ENCODE measurements at places on chromosomes 6 and 20. TPM values are rescaled to one million over a fixed set of nuclear protein-coding genes. Genes with fewer than 3 reads are reported as not detected.

- H3K4me1 ChIP-seq, result peaks cover 9% of the 10 kb centered on the region
- H3K27me3 ChIP-seq, result no peaks in the 10 kb centered on the region
- no peaks in the 10 kb centered on the region for H3K36me3 ChIP-seq
- DNase-seq, result no peak
- H3K4me3 ChIP-seq, result no peak overlapping the region
Measured at GRCh38 chr6:114195631-114196403, 147.0 kb downstream of the HS3ST5 start.

- H3K27ac ChIP-seq, result no peak overlapping the region
- H3K4me3 ChIP-seq, result no peak overlapping the region
- H3K27me3 ChIP-seq, result no peaks in the 10 kb centered on the region
- peaks cover 13% of the 10 kb centered on the region for H3K36me3 ChIP-seq
Measured at GRCh38 chr20:2150660-2151059, 49.0 kb downstream of the STK35 start.

Gene BEND6
- total RNA-seq, result 6.6 TPM

- peak overlapping the region; percentile 57 for H3K4me3 ChIP-seq
- peaks cover 11% of the 10 kb centered on the region for H3K4me1 ChIP-seq
- H3K27ac ChIP-seq, result peak overlapping the region; percentile 99
- DNase-seq, result peak; percentile 80
Measured at GRCh38 chr20:50165684-50166554, 12.4 kb upstream of the PEDS1 start.

- peak; percentile 55 for DNase-seq
- H3K27ac ChIP-seq, result peak within 1 kb of the TSS; percentile 94
- H3K36me3 ChIP-seq, result peaks cover 9% of the 10 kb centered on the region
- H3K4me1 ChIP-seq, result peaks cover 42% of the 10 kb centered on the region
Measured at GRCh38 chr6:2971420-2972218, at the start of gene SERPINB6. SERPINB6 (minus strand) TSS chr6:2971567; CDS start chr6:2959332, 12,235 bp downstream.

GRCh38 chr6:37293426-37293825 is 35.5 kb upstream of the TMEM217 start:
- no peak for DNase-seq
- H3K36me3 ChIP-seq, result peaks cover 60% of the 10 kb centered on the region
- H3K4me1 ChIP-seq, result no peaks in the 10 kb centered on the region
- no peak overlapping the region for H3K27ac ChIP-seq
- H3K4me3 ChIP-seq, result no peak overlapping the region
- H3K27me3 ChIP-seq, result no peaks in the 10 kb centered on the region

Gene GSTA3
- total RNA-seq, result not detected

DNA sequence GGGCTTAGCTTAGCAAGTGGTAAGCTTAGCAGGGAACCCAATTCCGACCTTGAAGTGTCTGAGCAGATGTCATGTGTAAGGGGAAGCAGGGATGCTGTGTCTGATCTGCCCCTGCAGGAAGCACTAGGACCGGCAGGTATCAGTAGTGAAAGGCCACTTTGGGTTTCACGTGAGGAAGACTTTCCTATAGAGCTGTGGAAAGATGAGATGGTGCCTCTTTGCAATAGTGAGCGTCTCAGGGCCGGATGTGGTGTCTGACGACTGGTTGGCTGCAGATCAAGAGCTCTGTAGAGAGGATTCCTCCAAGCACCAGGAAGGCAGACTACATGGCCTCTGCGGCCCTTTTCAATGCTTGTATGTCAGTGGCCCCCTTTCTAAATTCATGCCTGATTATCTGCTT is 98.3 kb downstream of the TIAM2 start:
- no peak for DNase-seq
- no peaks in the 10 kb centered on the region for H3K27me3 ChIP-seq
- peaks cover 4% of the 10 kb centered on the region for H3K4me1 ChIP-seq
- no peak overlapping the region for H3K27ac ChIP-seq
- H3K36me3 ChIP-seq, result peaks cover 7% of the 10 kb centered on the region

- peaks cover 13% of the 10 kb centered on the region for H3K4me1 ChIP-seq
- no peak overlapping the region for H3K27ac ChIP-seq
- peaks cover 3% of the 10 kb centered on the region for H3K36me3 ChIP-seq
- H3K4me3 ChIP-seq, result no peak overlapping the region
- DNase-seq, result no peak
Measured at GRCh38 chr20:2755451-2756055, 44.9 kb downstream of the CPXM1 start.

Gene LY6G6D
- 0.67 TPM for total RNA-seq

DNA sequence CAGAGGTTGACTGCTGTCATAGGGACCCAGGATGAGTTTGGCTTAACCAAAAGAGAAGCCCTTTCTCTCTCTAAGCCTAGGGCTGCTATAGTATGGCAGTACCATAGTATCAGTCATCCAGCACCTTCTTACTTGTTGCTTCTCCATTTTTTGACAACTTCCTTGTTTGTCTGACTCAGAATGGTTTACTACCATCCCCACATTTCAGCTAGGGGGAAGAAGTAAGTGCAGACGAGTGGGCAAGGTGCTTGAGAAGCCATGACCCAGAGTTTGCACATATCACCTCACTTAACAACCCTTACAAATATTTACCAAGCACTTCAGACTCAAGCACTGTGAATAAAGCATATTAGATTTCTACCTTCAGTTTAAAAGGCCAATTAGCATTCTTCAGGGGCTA is 289.9 kb upstream of the TSHZ2 start:
- no peaks in the 10 kb centered on the region for H3K36me3 ChIP-seq
- peaks cover 5% of the 10 kb centered on the region for H3K4me1 ChIP-seq
- H3K4me3 ChIP-seq, result no peak overlapping the region
- peaks cover 53% of the 10 kb centered on the region for H3K27me3 ChIP-seq
- DNase-seq, result no peak

Gene WDR27
- total RNA-seq, result 116 TPM

DNA sequence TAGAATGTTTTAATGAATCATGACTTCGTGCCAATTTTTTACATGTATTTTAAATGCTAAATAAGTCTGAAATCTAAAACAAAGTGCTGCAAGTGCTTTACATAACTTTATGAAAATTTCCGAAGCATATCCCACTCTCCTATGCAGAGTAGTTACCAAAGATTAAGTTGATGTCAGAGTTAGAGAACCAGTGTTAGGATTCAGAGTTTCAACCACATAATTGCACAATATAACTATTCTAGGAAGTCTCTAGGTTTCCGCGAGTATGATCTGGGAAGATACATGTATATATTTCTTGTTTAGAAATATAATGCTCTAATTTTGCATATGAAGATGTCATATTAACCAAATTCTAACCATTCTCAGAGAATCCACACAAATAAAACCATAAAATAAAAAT is 74.8 kb downstream of the ASCC3 start:
- no peak for DNase-seq
- H3K4me3 ChIP-seq, result no peak overlapping the region
- peaks cover 10% of the 10 kb centered on the region for H3K36me3 ChIP-seq

DNA sequence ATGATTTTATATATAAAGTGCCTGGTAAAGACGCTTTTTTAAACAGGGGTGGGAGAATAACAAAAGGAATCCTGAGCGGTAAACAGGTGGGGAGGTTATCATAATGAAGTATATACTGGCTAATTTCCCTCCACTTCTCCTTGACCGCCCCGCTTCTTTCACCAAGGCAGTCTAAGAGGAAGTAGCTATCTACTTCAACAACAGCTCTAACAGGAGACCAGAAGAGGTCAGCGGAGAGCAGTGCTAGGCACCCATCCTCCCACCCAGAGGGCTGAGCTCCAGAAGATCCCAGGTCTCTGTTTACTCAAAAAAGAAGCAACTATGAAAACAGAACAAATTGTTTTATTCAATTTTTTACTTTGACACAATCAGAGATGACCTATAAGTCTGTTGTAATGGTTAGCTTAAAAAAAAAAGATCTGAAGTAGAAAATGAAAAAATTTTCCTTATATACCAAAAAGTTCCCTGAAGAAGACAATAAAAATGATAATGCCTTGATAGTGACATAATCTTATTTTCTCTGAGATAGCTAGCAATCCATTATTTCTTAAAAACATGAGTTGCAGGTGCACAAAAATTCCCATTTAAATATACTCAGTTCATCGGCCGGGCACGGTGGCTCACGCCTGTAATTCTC is 141.1 kb downstream of the PDSS2 start:
- no peak overlapping the region for H3K4me3 ChIP-seq
- H3K27me3 ChIP-seq, result no peaks in the 10 kb centered on the region
- no peaks in the 10 kb centered on the region for H3K4me1 ChIP-seq
- no peak overlapping the region for H3K27ac ChIP-seq
- H3K36me3 ChIP-seq, result no peaks in the 10 kb centered on the region

DNA sequence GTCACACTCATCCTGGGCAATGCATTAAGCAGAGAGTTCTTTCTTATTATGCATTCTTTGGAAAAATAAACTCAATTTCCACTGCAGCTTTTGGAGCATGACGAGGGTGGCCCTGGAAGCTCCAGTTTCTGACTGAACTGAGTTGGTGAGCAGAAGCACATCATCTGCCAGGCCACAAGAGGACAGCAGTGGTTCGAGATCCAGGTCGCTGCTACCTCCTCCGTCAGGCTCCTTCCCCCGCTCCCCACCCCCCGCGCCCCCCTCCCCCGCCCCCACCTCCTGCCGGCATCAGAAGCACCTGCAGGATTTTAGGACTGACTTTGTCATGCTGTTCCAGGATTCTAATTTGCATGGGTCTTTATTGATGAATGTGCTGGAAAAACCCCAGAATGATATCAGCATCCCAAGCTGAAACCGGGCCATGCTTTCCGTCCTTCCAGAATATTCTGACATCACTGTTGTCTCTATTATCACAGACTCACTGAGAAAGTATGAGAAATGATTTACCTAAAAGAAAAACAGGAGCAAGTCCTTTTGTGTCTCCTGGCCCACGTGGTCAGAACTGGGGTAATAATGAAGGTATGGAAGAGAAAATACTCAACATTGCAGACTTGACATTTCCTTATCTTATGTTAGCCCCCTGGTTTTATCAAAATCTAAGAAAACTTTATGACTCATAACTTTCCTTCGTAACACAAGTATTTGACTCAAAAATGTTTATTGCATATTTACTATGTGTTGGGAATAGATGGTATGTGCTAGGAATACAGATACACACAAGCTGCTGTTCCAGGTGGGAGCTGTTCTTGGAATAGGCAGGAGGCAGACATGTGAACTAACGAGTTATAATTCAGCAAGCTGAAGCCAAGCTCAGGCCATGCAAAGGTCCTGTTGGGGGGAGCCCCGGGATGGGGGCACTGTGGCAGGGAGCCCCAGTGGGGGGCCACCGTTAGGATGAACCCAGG is 220.2 kb upstream of the EXOC2 start:
- DNase-seq, result no peak
- no peaks in the 10 kb centered on the region for H3K36me3 ChIP-seq
- peaks cover 2% of the 10 kb centered on the region for H3K4me1 ChIP-seq
- peaks cover 43% of the 10 kb centered on the region for H3K27me3 ChIP-seq

DNA sequence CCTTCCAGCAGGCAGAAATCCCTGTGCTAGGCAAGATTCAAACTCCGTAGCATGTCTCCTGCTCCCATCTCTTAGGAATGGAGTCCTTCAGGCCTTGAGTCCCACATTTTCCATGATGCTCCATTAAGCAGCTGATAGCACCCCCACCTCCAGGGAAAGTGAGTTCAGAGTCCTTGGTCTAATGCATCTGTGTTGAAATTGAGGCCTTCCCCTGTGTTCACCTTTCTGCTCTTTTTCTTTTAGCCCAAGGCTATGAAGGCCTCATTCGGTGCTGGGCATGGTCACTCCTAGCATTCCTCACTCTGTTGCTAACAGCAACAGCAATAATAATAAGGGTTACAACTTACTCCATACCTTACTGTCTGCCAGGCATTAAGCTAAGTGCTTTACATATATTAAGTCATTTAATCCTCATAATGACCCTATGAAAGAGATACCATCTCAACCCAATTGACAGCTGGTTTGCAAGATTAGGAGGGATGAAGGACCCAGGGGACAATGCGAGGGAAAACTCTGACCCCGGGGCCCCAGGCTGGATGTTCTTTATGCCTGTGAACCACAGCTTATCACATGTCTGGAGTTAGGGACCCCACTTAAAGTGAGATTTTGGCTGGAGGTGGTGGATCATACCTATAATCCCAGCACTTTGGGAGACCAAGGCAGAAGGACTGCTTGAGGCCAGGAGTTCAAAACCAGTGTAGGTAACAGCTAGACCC is 17.5 kb upstream of the PANK2 start:
- H3K27ac ChIP-seq, result peak overlapping the region; percentile 21
- peaks cover 8% of the 10 kb centered on the region for H3K4me1 ChIP-seq
- peaks cover 32% of the 10 kb centered on the region for H3K36me3 ChIP-seq
- no peaks in the 10 kb centered on the region for H3K27me3 ChIP-seq
- no peak for DNase-seq

- H3K36me3 ChIP-seq, result peaks cover 2% of the 10 kb centered on the region
- no peak overlapping the region for H3K27ac ChIP-seq
- no peak overlapping the region for H3K4me3 ChIP-seq
- H3K27me3 ChIP-seq, result no peaks in the 10 kb centered on the region
Measured at GRCh38 chr6:38599966-38600550, 39.7 kb downstream of the BTBD9 start.

Gene TCP11
- total RNA-seq, result 0.24 TPM

DNA sequence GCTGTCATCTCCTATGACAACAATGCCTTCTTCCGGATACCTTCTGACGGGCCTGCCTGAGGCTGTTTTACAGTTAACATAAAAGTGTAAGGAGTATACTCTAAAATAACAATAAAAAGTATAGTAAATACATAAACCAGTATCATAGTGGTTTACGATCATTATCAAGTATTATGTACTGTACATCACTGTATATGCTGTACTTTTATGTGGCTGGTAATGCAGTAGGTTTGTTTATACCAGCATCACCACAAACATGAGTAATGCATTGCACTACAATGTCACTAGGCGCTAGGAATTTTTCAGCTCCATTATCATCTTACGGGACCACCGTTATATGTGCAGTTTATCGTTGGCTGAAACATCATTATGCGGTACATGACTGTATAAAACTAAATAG is 76.5 kb downstream of the VEGFA start:
- DNase-seq, result no peak
- H3K36me3 ChIP-seq, result no peaks in the 10 kb centered on the region
- no peak overlapping the region for H3K27ac ChIP-seq
- H3K4me1 ChIP-seq, result peaks cover 20% of the 10 kb centered on the region
- no peak overlapping the region for H3K4me3 ChIP-seq
- no peaks in the 10 kb centered on the region for H3K27me3 ChIP-seq

DNA sequence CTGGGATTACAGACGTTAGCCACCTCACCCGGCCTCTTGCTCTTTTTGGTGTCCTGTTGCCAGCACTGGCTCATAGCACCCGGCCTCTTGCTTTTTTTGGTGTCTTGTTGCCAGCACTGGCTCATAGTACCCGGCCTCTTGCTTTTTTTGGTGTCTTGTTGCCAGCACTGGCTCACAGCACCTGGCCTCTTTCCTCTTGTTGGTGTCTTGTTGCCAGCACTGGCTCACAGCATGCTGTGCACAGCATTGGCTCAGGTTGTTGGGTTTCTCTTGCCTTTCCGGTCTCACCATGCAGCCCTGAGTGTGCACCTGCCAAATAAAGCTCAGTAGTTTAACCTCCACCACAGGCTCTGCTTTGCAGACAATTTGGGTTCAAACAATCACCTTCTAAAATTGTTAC is 208.2 kb downstream of the THBS2 start:
- no peak for DNase-seq
- H3K4me3 ChIP-seq, result no peak overlapping the region
- no peak overlapping the region for H3K27ac ChIP-seq
- peaks cover 7% of the 10 kb centered on the region for H3K27me3 ChIP-seq

Gene HS3ST5
- total RNA-seq, result 0.16 TPM

DNA sequence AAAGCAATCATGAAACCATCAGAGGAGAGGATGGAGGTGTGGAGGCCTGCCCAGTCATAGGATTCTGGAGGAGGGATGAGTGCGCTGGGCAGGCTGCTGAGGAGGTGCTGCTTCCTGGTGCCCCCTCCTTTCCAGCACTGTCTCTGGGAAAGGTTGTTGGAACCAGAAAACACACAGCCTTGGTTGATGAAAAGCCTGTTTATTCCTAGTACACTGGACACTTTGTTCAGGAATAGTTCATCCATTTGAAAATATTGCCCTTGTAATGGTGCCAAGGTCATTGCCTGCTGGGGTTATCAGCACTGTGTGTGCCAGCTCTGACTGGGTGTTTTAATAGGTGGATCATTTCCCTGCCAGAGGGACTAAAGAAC is 83.7 kb upstream of the ARMC2 start:
- no peak for DNase-seq
- H3K4me1 ChIP-seq, result peaks cover 5% of the 10 kb centered on the region
- no peak overlapping the region for H3K4me3 ChIP-seq
